ENCODE measurements at places on chromosomes 16 and 17.

DNA sequence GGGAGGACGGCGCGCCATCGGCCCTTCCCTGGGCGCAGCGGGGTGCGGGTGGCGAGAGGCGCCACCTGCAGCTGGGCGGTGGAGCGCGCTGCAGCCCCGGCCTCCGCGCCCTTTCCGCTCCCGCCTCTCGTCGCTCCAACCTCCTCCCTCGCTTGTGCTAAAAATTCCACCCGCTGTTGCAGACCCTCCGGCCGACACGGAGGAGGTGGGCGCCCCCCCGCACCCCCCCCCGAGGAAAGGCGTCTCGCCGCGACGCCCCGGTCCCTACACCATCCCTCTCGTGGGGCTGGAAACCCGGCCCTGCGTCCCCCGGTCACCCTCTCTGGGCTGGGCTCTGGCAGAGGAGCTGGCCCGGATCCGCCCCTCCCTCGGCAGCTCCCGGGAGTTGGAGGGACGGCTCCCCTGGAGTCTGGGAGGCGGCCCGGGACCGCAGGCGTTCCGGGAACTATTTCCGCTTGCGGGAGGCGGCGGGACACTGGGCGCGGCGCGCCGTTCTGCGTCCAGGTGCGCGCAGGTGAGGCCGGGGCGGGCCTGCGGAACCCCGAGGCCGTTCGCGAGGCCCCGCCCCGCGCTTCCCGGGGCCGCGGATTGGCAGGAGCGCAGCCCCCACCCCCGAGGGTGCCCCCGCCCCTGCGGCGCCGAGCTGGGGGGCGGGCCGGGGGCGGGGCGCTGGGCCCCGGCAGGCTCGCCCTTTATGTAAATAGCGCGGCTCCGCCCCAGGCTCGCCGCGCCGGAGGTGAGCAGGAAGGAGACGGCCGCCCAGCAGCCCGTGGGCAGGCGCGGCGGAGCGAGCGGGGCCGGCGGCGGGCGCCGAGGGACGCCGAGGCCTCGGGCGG is at the start of gene LLGL2:
TSS of gene LLGL2 (plus strand) at position 728 of the 836 bp plus-strand sequence. CDS start 17,730 bp downstream, outside the sequence.
- DNase-seq, result no peak

DNA sequence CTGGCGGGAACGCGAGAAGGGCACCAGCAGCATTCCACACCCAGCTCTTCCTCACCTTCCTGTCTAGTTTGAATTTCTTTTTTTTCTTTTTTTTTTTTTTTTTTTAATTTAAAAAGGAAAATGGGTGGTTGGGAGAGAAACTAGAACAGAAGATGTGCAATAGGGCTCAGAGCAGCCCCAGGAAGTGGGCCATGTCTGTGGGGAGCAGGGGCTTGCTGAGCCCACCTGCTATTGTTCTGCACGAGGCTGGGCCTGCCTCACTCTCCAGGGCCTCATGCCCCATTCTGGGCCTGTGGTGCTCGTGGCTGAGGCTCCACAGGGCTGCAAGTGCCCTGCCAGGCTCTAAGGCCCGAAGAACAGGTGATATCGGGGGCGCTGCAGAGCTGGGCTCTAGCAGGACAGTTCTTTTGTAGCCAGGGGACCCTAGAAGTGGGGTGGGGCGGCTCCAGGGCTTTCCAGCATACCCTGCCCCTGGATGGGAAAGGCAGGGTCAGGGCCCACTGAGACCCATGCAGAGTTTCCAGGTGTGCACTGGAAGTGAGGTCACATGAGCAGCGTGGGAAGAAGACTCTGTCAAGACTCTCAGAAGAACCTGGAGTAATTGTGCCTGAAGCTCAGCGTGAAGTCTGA is 12.4 kb downstream of the MRPL27 start:
- DNase-seq, result no peak

DNA sequence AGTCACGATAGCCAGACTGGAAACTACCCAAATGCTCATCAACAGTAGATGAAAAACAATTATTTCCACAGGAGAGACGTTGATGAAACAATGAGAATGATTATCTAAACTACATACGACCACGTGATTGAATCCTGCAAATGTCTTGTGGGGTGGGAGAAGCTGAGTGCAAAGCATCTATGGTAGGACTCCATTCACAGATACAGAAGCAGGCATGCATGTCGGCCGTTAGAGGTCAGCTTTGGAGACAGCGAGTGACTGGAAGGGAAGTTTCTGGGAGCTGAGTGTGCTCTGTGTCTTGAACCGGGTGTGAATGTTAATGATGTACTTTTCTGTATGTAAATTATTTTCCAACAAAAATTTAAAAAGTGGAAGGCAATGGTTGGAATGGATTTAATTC is 71.5 kb upstream of the DNAJA2 start:
- peak; percentile 19 for DNase-seq

GRCh38 chr16:85464383-85465305 is 148.5 kb upstream of the GSE1 start:
- no peak for DNase-seq

DNA sequence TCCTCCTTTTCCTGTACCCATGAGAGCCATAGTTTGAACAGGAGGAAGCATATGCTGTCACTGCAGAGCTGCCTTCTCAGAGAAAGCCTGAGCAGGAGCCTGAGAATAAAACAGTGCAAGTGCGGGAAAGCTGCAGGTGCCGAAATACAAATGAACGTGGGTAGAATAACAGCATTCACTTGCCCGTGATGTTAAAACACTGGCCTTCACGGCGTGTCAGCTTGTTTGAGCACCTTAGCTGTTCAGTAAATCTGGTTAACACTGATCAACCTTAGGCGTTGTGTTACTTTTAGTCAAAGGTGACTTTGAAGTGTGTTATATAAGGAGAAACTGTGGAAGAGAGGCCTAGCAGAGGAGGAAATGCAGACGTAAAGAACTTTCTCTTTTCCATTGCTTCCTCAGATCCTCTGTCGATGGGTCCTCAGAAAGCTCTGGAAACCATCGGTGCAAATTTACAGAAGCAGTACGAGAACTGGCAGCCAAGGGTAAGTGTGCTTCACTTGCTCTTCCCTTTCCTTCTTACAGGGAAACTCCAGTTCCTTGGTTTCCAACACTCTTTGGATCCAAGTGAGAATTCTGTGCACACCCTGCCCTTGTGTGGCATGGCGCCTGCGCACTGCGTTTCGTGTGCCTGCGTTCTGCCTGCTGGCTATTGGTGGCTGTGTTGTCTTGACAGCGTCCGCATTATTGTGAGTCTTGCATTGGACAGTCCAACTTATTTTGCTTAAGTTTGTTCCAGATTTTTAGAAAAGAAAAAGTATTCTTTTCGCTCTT is 98.9 kb downstream of the RPTOR start:
- DNase-seq, result no peak

GRCh38 chr16:15770512-15770911 is 86.3 kb downstream of the MYH11 start:
- no peak for DNase-seq

DNA sequence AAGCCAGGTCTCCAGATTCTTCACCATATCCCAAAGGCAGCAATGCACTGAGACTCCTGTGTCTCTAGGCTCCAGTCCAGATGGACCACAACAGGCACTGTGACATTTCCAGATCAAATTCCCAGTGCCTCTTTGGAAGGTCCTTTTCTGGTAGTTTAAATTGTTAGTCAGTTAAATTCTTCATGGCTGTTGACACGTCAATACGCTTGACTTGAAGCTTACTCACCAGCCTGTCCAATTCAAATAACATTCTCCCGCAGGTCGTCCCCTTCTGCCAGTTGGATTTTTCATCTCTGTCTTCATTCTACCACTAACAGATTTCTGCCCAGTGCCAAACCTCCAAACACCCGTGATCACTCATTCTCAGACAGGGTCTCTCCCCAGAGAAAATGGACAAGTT is 86.7 kb downstream of the SHISA9 start:
- DNase-seq, result no peak

DNA sequence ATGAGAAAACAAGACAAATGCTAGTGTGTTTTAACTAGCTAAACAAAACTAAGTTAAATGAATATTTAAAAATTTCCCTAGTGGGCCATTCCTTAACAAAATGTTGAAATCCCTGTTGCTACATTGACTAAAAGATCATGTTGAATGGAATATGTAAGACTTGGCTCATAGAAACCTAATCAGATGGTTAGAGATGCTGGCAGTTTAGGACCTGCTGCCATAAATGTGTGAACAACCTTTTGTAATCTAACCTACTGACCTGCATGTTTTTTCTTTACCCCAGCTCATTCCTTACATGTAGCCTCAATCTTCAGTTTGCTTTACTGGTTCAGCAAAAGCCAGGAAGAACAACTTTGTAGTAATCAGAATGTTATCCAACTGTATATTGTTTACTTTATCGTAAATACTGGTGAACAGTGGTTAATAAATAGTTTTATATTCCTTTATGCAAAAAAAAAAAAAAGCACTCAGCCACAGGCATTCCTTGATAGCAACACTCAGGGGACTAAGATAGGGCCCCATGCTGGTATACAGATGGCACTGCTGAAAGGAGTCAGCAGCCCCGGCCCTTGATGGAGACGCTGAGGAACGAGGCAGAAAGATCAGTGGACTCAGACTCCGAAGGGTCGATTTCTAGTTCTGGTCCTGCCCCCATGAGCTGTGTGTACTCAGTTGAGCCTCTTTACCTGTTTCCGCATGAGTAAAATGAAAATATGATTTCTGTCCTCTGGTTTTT is 78.2 kb downstream of the MARF1 start:
- no peak for DNase-seq

- DNase-seq, result peak; percentile 79
Measured at GRCh38 chr16:77971306-77972061, 50.9 kb upstream of the CLEC3A start.

- no peak for DNase-seq
Measured at GRCh38 chr16:25395528-25395927, 137.9 kb upstream of the ZKSCAN2 start.

DNA sequence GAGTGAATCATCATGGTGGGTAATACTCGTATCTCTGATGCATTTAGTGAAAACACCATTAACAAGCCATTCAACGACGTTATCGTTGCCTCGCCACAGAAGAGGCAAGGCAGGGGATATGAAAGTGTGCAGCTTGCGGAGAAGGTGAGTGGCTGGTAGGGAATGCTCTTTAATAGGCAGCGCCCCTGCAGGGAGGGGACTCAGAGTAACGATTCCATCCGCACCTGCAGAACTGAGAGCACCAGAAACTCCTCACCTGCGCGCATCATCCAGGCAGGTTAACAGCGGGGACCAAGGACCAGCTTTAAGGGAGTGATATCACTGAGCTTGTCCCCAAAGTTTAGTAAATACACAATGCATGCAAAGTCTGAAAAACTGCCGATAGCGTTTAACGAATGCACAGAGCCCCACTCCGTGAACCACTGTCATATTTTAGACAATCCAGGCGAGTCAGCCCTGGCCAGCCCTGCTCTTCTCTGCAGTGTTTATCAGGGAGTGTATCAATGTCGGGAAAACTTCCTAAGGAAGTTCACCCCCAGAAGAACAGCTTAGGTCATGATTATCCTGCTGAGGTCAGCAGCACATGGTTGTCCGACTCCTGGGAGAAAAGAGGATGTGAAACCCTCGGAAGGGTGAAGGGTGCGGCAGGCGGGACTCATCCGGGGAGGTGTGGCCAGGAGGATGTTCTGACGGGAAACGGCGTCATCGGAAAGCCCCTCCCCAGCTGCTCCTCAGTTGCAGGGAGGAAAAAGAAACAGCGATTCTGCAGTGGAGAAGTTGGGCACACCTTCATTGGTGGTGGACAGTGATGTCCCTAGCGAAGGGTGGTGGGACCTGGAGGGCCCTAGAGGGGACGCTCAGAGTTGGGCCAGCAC is 68.5 kb upstream of the DNAH17 start:
- peak; percentile 42 for DNase-seq

DNA sequence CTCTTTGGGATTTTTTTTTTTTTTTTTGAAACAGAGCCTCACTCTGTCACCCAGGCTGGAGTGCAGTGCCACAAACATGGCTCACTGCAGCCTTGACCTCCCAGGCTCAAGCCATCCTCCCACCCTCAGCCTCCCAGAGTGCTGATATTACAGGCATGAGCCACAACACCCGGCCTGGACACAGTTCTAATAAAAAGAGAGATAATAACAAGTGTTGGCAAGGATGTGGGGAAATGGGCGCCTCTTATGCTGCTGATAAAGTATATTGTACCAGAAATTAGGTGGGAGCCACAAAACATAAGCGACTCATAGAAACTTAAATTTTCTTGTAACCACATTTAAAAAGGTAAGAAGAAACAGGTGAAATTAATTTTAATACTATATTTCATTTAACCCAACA is 50.4 kb upstream of the FA2H start:
- DNase-seq, result no peak

GRCh38 chr16:69936252-69936651 is 14.9 kb upstream of the CLEC18A start:
- no peak for DNase-seq

- no peak for DNase-seq
Measured at GRCh38 chr16:8955828-8956227, 7.9 kb downstream of the USP7 start.

DNA sequence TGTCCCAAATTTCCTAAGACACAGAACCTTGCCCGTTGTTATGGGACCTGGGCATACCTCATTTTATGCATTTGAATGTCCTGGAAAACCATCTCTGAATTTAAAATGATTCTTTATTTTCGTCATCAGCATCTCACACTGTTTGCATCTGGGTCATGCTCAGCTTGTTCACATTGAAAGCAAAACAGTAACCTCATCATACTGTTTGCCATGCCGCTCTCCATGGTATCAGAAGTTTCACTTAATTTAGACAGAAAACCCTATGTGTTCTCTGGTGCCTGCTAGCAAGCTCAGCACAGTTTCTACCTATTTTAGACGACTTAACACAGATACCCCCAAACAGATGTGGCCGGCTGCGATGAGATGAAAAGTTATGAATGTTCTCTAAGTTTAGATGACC is 292.1 kb downstream of the SNX29 start:
- no peak for DNase-seq

DNA sequence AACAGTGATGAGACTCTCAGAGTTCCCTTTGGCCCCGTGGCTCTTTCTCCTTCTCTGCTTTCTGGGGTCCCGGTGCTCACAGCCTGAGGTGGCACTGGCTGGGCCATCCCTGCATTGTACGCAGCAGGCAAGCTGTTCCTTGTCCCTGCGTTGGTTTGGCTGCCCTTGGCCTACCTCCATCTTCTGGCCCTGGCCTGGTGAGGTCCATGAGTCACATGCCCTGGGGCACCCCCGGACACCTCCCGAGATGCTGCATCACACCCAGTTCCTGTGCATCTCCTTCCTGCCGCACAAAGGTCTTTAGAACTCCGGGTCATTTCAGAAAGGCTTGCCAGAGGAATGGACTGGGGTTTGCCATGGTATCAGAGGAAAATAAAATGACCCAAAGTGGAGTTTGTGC is 9.5 kb downstream of the SULT1A2 start:
- DNase-seq, result no peak

DNA sequence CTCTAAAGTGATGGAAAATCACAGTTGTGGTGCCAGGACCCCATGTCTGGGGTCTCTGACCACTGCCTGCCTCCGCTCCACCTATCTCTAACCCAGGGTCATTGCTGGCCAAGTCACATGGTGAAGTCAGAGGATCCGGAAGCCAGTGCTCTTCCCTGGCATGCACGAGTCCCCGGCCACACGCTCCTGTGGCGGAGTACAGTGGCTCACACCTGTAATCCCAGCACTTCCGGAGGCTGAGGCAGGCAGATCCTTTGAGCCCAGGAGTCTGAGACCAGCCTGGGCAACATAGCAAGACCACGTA is 21.5 kb upstream of the RBFOX3 start:
- DNase-seq, result no peak

- no peak for DNase-seq
Measured at GRCh38 chr16:55030944-55031343, 100.3 kb downstream of the IRX5 start.
